ENCODE measurements at places on chromosomes 4 and X. TPM values are rescaled to one million over a fixed set of nuclear protein-coding genes. Genes with fewer than 3 reads are reported as not detected.

SLC4A4 gene
- total RNA-seq, result not detected

DNA sequence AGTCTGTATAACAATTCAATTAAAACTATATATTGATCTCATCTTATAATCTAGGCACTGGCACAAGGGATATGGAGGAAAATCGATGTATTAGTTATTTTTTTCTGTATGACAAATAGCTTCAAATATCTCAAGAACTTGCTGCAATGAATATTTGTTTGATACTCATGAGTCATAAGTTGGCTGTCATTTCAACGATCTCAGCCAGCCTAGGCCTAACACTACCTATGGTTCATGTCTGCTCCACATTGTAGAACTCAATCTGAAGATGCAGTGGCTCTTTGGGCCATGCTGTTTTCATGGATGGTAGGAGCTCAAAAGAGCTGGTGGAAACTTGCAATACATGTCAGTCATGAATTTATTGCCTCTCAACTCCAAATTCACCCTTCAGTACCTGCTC, 44.7 kb downstream of the MAGEB17 start:
- no peak for DNase-seq

GRCh38 chr4:174012886-174013259, 270.6 kb downstream of the FBXO8 start:
- DNase-seq, result no peak

CCKAR gene
- total RNA-seq, result not detected

- DNase-seq, result no peak
These were observed 60.1 kb downstream of the TSC22D3 start for GRCh38 chrX:107715331-107716117.

DNA sequence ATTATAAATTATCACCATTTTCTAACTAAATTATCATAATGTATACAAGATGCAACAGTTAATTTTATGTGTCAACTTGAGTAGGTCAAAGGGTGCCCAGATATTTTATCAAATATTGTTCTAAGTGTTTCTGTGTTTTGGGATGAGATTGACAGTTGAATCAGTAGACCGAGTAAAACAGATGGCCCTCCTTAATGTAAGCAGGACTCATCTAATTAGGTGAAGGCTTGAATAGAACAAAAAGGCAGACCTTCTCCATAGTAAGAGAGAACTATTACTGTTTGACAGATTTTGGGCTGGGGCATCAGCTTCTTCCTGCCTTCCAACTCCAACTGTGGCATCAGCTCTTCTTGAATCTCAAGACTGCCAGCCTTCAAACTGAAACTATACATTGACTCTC, 185.8 kb downstream of the TRAM1L1 start:
- DNase-seq, result no peak

GRCh38 chrX:45003085-45003484, 130.1 kb downstream of the KDM6A start:
- no peak for DNase-seq

- DNase-seq, result no peak
These were observed 231.0 kb upstream of the PCDH10 start for GRCh38 chr4:132918096-132918495.

GRCh38 chr4:12126474-12126873, 697.8 kb upstream of the HS3ST1 start:
- no peak for DNase-seq

Measured in A172 (cell line).